H9 (cell line): ENCODE measurements at places on chromosomes 6 and 20. TPM values are rescaled to one million over a fixed set of nuclear protein-coding genes. Genes with fewer than 3 reads are reported as not detected.

GRCh38 chr6:150069706-150070105 is 785 bp upstream of the ULBP3 start:
- DNase-seq: no peak

GRCh38 chr6:44056392-44057237 is 70.6 kb downstream of the MRPL14 start:
- no peak for DNase-seq

DNA sequence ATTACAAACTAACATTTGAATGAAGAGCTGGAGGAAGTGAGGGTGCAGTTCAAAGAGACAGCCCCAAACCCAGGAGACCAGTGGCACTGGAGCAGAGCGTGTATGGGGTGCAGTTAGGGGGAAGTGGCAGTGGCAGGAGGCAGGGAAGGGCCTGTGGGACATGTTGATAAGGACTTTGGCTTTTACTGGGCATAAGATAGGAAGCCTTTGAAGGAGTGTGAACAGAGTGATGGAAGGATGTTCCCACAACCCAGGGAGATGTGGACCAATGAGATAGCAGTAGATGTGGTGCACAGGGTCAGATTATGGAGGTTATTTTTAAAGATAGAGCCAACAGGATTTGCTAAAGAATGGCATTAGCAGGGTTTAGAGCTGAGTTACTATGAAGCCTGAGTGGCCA is 56.4 kb downstream of the AIG1 start:
- no peak for DNase-seq

DNA sequence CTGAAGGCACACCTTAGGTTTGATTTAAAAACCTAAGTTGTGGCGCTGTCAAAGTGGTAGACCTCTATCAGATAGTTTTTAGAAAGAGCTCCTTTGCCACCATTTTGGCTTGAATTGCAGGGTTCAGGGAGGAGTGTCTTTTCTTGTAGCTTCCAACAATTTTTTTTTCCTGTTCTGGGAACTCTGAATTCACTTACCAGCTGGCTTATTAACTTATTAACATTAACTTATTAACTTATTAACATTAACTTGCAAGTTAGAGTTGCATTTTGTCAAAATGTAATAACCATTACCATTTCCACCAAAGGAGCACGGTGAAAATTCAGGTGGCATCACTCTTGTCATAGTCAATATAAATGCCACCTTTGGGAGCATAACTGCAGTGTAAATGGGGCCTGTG is 181.9 kb downstream of the ISM1 start:
- DNase-seq: no peak

DNA sequence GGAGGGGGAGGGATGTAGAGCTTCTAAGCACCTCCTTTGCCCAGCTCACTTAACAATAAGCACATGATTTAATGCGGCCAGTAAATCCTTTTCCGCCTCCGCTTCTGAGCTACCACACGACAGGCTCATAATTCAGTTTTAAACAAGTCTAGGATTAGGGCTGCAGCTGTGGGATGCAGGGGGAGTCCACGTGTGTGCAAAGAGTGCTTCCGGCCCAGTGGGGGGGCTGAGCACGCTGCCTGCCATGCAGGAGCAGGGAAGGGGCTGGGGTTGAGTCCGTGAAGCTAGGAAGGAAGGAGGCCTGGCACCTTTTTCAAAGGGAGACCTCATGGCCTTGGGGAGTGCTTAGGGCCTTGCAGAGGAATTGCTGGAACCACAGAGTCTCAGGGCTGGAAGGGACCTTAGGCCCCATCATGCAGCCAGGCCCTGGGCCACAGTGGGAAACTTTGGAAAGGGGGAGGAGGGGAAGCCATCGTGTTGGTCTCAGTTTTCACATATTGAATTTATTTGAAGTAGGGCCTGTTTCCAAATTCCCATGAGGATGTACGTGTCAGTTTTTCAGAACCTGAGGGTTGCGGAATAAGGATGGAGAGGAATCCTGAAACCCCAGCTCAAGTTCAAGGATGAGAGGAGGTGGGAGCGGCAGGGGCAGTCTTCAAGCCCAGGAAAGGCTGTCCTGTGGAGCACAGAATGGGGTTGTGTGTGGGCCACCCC is 96.1 kb downstream of the VEGFA start:
- DNase-seq: no peak

DNA sequence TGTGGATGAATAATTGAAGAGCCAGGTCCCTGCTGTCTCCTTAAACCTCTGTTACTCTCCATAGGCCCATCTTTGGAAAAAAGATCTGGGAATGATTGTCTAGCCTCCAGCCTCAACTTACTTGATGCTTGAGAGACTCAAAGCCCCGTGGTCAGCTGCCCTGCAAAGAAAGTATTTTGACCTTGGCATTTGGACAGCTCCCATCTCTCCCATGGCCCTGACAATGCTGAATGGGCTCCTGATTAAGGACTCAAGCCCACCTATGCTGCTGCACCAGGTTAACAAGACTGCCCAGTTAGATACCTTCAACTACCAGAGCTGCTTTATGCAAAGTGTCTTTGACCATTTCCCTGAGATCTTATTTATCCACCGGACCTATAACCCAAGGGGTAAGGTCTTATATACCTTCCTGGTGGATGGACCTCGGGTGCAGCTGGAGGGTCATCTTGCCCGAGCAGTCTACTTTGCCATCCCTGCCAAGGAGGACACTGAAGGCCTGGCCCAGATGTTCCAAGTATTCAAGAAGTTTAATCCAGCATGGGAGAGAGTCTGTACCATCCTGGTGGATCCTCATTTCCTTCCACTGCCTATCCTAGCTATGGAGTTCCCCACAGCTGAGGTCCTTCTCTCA is 1.6 kb downstream of the ZSWIM1 start:
- DNase-seq: no peak

GRCh38 chr6:4463236-4463635 is 313.0 kb upstream of the CDYL start:
- no peak for DNase-seq

DNA sequence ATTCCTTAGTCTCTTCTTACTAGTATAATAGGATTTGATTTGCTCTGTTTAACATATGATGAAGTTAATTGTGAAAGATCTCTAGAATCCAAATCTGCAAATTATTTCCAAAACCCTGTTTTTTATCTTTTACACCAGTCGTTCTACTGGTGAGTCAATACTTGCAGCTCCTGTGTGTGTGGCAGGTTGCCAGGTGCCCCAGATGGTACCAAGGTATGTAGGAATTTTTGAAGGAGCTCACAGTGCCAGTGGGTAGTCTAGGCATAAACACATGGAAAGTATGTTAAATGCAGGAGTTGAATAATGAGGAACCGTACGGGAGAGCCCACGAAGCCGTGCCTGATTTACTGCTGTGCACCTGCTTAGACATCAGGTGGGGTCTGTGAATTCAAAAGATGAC is 192.2 kb downstream of the FARS2 start:
- no peak for DNase-seq

SLC2A4RG gene
- 37.9 and 43.9 TPM in 2 replicates for total RNA-seq

SEL1L2 gene
- not detected in 2 replicates for total RNA-seq

IMPG1 gene
- not detected in 2 replicates for total RNA-seq
